Left kidney (tissue), 8 donors: ENCODE measurements at places on chromosomes 16 and 17.

GRCh38 chr17:76687298-76688164 is 23.2 kb downstream of the MXRA7 start:
- DNase-seq = no peak

DNA sequence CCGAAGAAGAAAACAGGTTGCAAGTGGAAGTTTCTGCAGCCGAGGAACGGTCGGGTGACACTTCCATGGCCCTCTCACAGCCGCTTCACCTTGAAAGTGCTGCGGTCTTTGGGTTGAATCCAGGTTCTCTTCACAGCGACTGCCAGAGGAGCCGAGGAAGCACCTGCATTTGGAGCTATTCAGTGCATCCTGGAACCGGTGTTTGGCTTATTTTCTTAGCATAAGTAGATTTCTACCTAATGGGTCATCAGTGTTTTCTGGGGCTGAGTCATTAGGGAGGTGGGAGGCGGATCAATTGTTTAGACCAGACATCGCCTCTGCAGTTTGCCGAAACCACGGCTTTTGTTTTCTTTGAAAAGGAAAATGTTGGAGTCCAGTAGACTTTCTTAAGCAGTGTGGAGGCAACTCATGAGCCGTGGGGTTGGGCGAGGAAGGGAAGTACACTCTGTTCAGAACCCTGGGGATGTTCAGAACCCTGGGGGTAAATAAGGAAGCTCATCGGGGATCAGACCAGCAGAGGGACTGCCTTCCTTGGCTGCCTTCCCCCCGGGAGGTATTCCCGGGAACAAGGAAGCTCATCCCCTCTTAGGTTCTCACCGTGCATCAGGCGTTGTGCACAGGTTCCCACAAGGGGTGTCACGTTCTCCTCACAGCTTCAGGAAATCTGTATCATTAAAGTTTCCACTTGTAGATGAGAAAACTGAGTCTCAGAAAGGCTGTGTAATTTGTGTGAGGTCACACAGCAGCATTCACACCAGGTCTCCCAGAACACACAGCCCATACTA is 361.5 kb downstream of the SNX29 start:
- no peak for DNase-seq

GRCh38 chr17:79840269-79840988 is 1.2 kb upstream of the CBX4 start:
- no peak for DNase-seq

GRCh38 chr16:30354423-30355143 is 525 bp downstream of the CD2BP2 start:
- no peak for DNase-seq

DNA sequence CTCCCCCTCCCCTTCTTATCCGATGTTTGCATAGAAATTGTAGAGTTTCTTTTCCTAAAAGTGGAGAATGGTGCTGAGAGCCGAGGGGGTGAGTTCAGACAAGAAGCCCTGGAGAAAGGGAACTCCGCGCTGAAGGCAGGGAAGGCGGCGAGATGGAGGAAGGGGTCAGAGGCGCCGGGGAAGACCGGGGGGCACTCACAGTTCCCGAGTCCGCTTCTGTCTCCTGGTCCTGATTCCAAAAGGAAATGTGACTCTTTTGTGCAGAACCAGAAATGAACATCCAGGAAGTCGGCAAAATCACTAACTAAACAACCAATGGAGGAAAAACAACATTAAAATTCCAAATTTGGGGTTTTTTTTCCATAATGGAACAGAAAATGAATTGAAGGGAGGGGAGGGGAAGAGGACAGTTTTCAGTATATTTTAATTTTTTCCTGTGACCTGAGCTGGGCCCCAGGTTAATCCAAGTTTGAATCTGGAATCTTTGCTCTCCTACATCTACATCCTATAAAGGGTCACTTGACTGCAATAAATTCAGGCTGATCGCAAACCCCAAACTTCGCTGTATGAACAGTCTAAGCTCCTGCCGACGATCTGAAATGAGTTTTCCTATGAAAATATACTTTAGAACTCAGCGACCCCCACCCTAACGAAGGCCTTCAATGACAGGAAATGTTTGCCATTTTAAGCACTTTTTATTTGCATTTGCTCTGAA is 252.3 kb downstream of the C16orf95 start:
- DNase-seq = no peak

DNA sequence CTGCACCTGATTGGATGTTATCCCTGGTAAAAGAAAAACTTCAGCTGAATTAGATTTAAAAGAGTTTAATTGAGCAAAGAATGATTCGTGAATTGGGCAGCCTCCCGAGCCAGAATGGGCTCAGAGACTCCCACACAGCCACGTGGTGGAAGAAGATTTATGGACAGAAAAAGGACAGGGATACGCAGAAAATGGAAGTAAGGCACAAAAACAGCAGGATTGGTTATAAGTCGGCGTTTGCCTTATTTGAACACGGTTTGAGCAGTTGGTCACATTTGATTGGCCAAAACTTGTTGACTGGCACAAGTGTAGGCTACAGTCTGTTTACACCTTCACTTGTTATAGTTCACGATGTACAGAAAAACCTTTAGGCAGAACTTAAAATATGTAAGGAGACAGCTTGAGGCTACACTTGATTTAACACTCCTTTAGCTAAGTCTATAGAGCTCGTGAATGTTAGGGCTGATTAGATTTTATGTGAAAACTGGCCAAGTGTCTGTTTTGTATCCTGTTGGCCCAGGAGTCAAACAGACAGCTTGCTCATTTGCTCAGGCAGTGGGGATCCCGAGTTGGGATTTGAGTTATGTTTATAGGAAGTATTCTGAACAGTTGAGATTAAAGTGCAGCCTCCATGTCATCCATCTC is 119.5 kb upstream of the SHISA6 start:
- no peak for DNase-seq

DNA sequence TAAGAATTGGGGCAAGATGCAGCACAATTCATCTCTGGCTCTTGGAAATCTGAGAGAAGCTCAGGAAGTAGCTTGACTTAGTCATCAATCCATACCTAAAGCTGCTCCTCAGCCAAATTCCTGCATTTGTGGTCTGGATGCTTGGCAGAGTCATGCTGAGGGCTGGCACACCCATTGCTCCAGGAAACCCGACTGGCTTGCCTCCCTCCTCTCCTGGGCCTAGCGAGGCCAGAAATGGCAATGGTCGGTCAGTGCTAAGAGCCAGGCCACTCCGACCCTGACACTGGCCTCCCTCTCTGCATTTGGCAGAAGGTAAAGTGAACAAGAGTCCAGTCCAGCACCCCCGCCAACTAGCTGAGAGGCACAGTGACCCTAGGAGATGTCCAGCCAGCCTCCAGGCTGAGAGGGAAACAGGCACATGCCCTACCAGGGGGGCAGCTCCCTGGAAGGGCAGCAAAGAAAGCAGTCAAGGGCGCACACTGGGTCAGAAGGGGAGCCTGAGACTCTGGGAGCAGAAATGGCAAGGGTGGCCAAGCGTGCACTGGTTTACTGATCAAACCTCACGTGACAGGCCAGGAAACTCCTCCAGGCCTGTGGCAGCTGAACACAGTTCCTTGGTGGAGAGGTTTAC is 10.0 kb downstream of the POLDIP2 start:
- DNase-seq = no peak

GRCh38 chr17:60577147-60577915 is 22.7 kb upstream of the PPM1D start:
- DNase-seq = no peak

GRCh38 chr17:40646791-40647623 is 611 bp downstream of the SMARCE1 start:
- no peak for DNase-seq

- DNase-seq = no peak
These were observed 3.9 kb upstream of the JPH3 start for GRCh38 chr16:87598431-87598830.

DNA sequence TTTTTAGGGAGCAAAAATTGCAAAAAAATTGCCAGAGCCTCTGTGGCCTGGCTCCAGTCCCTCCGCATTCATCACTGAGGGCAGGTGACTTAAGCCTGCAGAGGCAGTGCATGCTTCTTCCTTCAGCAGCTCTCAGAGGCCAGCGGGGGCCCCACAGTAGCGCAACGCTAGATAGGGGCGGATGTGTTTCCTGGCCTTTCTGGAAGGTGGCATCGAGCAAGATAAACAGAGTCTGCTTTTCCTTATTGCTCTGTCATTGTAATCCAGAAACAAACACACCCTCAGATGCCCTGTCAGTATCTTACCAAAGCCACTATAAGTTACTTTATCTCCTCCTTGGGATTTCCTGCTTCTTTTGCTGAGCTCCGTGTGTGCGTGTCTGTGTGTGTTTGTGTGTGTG is 75.5 kb upstream of the IRX6 start:
- no peak for DNase-seq

DNA sequence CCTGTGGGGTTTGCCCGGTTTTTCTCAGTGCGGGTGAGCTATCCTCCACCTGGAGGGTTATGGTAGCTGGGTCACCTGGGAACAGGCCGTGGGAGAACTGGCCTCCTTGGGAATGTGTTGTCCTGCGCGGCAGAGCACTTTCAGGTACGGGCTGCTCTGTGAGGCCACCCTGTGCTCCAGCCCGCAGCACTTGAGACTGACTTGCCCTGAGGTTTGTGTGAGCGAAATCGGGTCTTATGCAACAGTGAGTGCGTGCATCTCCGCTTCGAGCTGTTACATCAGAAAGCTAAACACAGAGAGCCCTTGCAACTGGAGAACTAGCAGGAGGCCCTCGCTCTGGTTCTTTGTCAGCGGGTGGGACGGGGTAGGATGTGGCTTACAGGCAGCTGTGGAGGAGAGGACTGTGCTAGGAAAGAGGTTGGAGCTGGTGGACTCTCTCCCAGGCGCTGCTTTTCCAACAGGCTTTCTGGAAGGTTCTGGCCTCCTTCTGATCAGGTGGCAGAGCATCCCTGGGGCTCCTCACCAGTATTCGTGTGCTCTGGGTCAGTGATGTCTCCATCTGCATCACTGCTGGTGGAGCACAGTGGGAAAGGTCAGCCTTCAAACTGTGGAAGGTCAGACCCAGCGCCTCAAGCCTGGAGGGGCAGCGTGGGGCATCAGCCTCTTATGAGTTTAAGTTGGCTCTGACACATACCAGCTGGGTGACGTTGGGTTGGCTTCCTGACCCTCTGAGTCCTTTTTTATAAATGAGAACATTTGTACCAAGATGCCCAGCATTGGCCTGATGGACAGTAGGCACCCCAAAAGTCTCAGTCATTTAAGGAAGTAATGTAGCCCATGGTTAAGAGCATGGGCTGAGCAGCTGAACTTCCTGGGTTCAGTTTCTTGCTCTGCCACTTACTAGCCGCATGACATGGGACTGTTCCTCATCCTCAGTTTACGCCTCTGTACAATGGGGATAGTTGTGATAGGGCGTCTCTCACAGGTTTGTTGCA is 76.3 kb downstream of the KSR1 start:
- DNase-seq = no peak

- peak; percentile 81 for DNase-seq
These were observed 4.7 kb upstream of the GPRC5C start for GRCh38 chr17:74427048-74427762.

DNA sequence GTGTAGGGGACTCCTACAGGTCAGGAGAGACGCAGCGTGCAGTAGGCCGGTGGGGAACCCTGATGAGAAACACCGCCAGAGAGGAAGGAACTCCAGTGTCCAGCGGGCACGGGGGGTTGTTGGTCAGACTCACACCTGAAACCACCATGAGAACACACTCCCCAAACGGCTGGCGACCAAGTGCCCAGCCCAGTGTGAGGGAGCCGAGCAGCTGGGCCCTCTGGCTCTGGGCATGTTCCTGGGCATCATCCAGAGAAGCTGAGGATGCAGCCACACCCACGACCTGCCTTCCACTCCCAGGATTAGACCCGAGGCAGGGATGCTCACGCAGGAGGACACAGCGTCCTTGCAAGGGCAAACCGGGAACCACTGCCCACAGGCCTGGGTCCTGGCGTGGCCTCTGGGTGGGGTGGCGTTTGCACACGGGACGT is 108.3 kb upstream of the ZNF750 start:
- no peak for DNase-seq

GRCh38 chr17:77359236-77359635 is 218.5 kb downstream of the SEC14L1 start:
- no peak for DNase-seq

DNA sequence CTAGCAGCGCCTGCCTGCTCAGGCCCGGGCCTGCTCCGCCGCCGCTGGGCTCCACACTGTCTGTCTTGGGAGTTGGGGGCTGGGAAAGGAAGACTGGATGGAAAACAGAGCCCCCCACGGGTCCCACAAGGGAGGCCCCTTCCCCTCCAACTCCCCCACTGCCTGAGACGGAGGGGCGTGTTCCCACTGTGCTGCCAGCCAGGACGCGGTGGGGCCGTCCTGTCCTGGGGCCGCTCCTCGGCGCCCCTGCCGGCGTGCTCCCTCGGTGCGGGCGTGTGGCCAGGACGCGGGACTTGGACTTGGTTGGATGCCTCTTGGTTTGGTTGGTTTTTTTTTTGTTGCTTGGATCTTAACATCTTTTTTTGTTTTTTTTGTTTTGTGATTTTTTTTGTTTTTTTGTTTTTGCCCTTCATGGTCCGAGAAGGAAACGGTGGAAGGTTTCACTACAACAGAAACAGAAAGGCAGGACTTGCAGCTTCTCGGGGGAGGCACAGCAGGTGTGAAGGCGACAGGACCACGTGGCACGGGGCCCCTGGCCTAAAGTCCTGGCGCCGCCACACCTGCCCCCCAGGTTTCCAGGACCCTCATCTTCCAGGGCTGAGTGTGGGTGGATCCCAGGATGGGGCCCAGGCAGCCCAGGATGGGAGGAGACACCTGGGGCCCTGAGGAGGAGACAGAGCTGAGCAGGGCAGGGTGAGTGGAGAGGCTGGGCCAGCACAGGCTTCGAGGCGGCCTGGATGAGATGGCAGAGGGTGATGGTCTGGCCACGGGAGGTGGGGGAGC is 16.0 kb downstream of the ENGASE start:
- peak; percentile 43 for DNase-seq

- DNase-seq = no peak
These were observed 22.1 kb upstream of the NAT9 start for GRCh38 chr17:74798239-74798707.

GRCh38 chr17:61508912-61509311 is 56.7 kb downstream of the TBX4 start:
- no peak for DNase-seq

DNA sequence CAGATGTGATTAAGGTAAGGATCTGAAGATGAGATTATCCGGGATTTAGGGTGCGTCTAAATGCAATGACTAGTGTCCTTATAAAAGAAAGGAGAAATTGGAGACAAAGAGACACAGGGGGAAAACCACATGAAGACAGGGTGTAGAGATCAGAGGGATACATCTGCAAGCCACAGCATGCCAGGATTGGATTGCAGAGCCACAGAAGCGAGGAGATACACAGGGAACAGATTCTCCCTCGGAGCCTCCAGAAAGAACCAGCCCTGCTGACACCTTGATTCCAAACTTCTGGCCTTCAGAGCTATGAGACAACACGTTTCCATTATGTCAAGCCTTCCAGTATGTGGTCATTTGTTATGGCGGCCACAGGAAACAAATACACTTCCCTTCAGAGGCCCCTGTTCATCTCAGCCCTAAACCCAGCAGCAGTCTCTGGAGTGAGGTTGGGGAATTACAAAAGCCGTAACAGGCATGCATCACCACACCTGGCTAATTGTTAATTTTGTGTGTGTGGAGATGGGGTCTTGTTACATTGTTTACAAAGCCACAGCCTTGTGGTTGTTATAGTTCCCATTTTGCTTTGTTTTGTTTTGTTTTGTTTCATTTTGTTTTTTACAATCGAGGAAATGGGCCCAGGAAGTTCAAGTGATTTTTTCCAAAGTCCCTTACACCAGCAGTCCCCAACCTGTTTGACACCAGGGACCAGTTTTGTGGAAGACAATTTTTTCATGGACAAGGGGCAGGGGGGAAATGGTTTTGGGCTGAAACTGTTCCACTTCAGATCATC is 51.6 kb upstream of the LYRM9 start:
- DNase-seq = no peak

GRCh38 chr16:14325502-14326401 is 254.6 kb downstream of the MRTFB start:
- no peak for DNase-seq
